ENCODE measurements at places on chromosomes 5 and 9.

- no peak for DNase-seq
Measured at GRCh38 chr9:135275571-135276289, 188.3 kb downstream of the OLFM1 start.

GRCh38 chr9:100515578-100516494, 42.9 kb downstream of the TMEFF1 start:
- no peak for DNase-seq

DNA sequence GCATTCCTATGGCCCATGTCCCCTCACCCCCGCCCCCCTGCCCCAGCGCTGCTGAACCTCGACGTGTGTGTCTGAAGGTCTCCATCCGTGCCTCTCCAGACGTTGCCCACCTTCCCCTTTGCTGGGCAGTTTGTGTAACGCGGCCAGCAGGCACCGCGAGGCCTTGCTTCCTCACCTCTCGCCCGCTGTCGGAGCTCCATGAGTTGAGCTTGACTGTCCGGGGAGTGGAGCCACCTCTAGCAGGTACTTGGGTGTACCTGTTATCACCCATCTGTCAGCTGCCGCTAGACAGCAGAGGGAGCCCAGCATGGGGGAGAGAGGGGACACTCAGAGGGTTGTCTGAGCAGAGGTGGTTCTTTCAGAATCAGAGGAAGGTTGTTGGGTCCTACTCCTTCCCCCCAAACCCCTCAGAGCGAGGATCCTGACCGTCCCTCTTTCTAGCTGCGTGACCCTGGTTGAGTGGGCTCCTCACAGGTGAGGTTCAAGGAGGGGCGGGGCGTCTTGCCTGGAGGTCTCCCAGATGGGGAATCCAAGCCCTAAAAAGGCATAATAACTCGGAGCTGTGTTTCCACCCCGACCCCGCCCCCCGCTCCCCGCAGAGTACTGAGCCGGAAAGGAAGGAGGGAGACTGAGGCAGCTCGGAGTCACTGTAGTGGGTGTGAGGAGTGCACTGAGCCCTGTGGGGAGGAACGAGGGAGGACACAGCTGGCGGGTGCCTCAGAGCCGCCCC, 184.7 kb downstream of the C9orf50 start:
- no peak for DNase-seq

GRCh38 chr5:150000990-150001659, 586 bp downstream of the HMGXB3 start:
- DNase-seq, result no peak

- no peak for DNase-seq
Measured at GRCh38 chr5:87940775-87941174, 327.9 kb downstream of the TMEM161B start.

DNA sequence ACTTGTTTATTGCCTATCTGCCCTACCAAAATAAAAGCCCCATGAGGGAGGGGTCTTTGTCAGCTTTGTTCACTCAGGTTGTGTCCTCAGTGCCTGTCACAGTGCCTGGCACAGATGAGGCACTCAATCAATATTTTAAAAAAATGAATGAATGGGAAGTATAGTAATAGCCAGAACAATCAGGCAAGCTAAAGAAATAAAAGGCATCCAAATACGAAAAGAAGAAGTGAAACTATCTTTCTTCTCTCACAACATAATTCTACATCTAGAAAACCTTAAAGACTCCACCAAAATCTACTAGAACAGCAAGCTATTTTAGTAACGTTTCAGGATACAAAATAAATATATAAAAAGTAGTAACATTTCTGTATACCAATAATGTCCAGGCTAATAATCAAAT, 37.8 kb upstream of the C5orf63 start:
- DNase-seq, result no peak

- no peak for DNase-seq
Measured at GRCh38 chr5:179765400-179765799, 28.4 kb upstream of the LTC4S start.

DNA sequence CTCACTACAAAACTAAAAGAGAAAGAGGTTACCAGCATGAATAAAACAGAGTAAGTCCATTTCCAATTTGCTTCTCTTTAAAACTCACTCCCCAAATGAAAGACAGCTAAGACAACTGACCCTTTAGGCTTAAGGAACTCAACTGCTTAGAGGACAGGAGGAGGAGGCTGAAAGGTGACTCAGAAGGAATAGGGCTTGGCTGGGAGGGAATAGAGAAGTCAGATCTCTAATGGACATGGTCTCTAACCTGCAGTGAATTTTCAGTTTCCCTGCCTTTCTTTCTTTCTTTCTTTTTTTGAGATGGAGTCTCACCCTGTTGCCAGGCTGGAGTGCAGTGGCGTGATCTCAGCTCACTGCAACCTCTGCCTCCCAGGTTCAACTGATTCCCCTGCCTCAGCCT, 261.8 kb upstream of the CLINT1 start:
- DNase-seq, result no peak

DNA sequence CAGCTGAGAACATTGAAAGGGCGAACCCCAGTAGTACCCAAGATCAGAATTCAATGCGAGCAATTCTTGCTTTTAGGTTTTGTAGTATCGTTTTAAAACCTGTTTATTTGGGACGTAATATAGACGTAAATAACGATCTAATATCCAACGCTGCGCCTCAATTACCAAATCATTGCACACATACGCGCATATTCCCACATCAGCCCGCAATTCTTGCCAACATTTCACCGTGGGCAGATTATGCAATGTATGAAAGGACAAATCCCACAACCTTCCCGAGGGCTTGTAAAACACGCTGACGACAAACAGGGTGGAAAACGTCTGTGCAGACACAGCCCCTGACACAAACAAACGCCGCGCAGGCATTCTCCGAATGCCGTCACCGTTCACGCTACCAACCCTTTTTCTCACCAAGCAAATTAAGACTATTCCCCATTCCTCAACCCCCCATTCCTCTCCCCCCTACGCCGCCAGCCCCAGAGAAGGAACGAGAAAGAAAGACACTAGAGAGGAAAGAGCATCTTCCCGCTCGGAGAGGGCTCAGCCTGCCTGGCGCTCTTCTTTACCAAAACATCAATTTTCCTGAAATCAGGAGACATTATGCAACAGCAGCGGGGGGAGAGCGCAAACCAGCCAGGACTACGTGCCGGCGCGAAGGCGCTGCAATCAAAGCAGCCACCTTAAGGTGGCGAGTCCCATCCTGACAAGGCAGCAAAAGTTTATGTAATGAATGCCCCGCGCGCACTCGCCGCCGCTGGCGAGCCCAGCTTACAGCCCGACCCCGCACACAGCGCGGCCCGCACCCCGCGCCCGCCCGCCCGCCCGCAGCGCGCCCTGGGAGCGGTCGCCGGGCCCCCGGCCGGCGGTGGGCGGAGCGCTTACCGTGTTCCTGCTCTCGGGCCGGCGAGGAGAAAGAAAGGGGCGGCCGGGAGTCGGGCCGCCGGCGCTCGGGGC, 597 bp downstream of the NFIL3 start:
- DNase-seq, result no peak

DNA sequence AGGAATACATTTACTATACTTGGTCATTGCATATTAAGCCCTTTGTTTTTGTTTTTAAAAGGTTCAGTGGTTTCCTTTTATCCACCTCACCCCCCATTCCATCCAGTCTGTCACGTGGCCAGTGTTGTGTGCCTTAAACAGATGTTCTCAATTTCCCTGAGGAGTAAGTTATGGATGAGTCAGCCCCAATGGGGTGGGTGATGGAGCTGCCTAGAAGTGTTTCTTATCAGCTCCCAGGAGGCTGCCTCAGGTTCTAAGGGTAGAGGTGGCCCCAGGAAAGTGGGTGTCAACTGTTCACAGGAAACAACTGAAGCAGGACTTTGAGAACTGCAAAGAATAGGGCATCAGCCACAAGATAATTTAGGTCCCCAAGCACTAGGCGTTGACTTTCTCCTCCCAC, 41.1 kb downstream of the ACTBL2 start:
- DNase-seq, result no peak

- DNase-seq, result no peak
Measured at GRCh38 chr9:79583952-79584654, 12.3 kb downstream of the TLE4 start.

DNA sequence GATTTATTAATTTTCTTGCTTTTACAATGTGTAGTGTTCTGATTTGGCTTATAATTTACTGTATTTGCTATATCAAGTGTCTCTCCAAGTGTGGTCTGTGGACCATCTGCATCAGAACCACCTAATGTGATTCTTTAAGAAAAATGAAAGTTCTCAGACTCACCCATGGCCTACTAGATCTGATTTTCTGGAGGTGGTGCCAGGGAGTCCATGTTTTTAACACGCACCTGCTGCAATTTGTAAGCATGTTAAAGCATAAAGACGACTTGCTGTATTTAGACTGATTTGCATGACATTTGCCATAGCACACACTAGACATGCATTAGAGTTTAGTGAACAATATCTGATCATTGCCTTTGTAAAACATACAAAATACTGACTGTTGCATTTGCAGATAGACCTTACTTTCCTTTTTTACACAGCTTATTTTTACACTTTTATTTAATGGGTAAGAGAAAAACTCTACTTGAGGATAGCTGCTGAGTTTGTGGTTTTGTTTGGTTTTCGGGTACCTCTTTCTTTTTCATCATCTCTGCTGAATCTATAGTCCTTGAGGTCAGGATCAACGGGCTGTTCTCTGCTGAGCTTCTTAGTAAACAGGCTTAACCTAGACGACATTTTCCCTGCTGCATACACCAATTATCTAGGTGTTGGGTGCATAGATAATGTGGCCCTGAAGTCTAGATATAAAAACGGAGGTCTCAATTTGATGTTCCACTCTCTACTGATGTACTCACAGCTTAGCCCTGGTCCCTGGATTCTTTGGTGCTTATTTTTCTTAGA, 138.0 kb upstream of the ZNF366 start:
- no peak for DNase-seq

DNA sequence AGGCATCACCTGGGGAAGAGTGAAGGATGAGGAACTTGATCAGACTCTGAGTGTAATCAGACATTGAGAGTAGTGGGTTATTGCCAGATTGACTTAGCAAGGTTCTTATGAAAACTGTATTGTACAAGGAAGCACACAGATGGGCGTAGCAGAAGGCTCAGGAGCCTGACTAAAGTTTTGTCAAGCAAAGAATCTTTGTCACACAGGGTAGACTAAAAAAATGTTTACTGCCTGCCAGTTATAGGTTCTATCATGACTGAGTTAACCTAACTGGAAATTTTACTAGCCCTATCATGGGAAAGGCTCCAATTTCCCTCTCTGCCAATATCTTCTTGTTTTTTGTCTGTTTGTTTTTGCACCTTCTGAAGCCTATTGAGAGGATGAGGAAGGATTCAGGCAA, 19.1 kb downstream of the CAMK4 start:
- DNase-seq, result no peak

GRCh38 chr9:23741351-23741750, 84.7 kb downstream of the ELAVL2 start:
- DNase-seq, result no peak

- DNase-seq, result no peak
Measured at GRCh38 chr9:111949919-111950318, 53.3 kb downstream of the UGCG start.

DNA sequence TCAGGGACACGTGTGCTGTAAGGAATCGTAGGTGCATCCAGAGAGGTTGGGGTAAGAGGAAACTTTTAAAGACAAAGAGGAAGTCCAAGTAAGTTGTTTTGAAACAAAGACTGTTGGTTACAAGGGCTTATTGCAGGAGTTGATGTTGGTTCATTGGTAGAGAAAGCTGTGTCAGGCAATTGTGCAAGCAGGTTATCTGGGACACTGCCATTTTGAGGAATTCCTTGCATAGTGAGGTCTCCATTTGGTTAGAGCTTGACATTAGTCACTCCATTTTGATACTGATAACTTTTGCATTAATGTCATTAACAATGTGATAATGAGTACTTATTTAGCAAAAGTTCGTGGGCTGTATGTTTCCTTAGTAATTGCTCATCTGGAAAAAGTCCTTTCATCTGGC, 24.9 kb downstream of the CNOT6 start:
- no peak for DNase-seq

DNA sequence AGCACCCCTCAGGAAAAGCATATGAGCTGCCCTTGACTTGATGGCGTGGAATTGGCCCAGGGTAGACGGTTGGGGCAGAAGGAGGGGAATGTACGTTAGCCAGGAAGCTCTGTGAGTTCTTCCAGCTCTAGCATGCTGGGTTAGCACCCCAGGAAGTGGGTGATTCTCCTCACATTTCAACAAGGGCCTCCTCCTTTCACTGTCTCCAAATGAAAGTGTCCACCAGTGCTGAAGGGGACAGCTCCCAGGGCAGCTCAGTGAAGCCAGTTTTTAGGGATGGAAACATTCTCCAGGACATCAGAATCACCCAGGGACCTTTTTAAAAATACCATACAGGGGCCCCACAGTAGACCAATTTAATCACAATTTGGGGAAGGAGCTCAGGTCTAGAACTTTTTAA, 17.2 kb upstream of the AFAP1L1 start:
- DNase-seq, result no peak

GRCh38 chr9:131657456-131657855, 82.4 kb downstream of the RAPGEF1 start:
- no peak for DNase-seq

GRCh38 chr5:14142202-14142826, 828 bp upstream of the TRIO start:
- DNase-seq, result no peak

DNA sequence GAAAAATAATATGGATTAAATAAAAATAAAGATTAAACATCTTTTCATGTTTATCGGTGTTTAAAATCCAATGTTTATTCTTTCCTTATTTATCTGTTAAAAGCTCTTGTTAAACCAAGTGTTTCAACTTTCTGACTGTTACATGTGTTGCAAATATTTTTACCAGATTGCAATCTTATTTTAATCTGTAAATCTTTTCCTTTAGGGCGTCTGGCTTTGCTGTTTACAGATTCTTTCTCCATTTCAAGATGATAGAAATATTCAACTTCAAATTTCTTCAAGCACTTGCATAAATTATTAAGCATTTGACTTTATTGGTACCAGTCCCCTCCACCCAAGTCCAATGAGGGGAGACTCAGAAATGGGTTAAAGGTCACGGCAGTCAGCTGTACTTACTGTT, 16.9 kb upstream of the ABCA1 start:
- DNase-seq, result no peak

DNA sequence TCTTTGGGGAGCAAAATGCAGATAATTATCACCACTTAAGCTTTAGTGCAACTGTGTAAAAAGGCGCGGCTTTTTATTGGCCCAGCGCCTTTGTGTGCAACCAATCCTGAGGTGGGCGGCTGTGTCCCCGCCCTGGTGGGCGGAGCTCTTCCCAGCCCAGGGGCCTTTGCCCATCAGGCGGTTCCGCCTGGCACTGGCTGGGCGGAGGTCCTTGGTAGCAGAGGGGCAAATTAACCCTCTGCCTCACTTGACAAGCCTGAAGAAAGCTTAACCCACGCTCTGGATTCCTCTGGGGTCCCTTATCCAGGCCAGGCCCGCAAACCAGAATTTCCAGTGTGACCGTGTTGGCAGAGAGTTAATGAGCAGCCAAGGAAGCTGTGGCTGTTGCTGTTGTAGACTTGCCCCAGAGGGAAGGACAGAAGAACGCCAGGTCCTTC, 12.8 kb upstream of the NIPAL4 start:
- DNase-seq, result no peak

DNA sequence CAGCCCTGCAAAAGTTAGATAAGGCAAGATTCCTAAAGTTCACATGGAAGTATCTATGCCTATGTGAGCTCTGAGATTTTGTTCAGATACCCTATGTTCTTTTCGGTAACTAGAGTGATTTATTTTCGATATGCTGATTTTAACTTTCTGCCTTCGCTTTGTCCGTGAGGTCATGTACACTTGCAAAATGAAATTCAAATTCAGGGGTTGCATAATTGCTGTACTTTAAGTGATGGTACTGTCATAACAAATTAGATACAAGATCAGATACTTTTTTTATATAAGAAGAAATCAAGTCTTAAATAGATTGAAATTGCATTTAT, 350 bp upstream of the ECPAS start:
- DNase-seq, result no peak
